Cortex of kidney (tissue), 1 donor: ENCODE measurements at places on chromosomes 1 and 21.

- DNase-seq = no peak
These were observed 961 bp downstream of the RBM15 start for GRCh38 chr1:110340207-110340468.

- DNase-seq = no peak
These were observed 120.7 kb downstream of the MAP3K21 start for GRCh38 chr1:233448109-233448689.

DNA sequence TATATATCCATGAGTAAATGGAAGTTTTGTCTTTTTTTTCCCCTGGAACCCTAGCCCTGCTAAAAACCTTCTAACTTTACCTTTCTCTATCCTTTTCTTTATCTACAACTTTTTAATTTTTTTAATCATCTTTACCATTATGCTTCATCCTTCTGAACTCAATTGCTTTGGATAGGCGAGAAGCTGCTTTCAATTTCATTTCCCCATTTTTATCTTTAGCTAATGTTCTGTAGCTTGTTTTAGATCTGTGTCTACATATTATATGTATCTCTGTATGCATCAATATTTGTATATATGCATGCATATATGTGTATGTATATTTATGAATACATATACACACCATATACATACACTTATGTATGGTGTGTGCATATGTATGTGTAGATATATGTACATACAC, 57.4 kb downstream of the PTPRC start:
- DNase-seq = no peak

DNA sequence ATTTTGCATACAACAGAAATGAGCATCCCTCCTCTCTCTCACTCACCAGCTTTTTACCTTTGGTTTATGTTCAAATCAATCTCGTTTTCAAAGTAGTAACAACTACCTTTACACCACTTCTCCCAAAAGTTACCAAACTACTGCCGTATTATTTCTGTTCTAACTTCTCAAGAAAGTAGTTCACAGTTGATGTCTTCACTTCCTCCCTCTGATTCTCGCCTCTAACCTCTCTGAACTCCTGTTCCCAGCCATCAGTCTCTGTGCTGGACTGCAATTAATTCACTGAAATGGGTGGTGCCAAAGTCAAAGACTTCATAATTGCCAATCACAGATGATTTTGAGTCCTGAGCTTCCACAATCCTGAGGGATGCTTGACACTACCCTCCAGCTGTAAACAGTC, 54.0 kb downstream of the ZNF281 start:
- DNase-seq = no peak

DNA sequence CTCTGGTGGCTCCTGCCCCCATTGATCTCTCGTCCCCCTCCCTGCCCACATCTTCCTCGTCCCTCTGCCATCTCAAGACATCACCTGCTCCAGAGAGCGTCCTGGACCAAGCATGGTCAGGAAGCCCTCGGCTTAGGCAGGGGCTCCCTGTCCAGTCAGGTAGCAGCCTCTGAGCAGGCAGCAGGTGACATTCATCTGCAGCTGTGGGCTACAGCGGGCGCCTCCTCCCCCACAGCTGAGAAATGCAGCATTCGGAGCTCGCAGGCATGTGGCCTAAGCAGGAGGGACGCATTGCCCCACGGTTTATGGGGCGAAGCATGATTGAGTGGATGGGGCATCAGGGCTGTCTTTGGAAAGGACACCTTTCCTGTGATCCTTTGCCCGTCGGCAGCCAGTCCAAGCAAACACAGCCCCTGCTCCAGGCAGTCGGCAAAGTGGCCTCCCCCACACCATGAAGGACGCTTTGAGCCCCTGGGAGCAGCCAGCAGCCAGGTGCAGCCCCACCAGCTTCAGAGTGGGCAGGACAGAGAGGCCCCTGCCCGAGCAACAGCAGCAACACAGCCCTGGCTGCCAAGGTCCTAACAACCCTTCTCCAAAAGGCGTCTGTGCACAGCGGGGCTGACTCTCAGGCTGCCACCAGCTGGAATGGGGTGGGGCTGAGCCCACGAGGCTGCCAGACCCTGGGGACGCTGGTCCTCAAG, 234.1 kb upstream of the VAMP3 start:
- DNase-seq = no peak

DNA sequence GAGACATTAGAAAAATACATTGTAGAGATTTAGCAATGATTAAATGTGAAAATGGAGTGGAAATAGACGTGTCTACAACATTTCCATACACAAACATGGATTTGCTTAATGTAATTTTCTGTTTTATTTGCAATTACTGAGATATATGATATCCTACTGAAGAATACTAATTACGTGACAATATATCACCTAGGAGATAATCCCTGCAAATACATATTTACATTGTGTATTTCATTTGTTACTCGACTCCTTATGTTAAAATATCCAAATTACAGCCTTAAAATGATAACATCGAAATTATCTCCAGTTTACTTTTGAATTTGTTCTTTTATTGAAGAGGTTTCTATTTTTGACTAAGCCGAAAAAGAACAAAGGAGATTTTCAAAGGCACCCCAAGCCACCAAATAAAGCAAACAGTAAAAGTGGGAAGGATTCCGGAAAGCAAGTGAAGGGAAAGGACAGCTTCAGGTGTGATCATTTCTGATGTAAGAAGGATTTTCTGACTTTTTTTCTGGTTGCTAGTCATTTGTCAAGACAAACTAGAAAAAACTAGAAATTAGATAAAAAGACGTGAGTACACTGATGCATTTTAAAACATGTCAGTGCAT, 7.9 kb downstream of the LHX4 start:
- DNase-seq = no peak

GRCh38 chr1:177849130-177849529, 120.7 kb downstream of the SEC16B start:
- DNase-seq = no peak

DNA sequence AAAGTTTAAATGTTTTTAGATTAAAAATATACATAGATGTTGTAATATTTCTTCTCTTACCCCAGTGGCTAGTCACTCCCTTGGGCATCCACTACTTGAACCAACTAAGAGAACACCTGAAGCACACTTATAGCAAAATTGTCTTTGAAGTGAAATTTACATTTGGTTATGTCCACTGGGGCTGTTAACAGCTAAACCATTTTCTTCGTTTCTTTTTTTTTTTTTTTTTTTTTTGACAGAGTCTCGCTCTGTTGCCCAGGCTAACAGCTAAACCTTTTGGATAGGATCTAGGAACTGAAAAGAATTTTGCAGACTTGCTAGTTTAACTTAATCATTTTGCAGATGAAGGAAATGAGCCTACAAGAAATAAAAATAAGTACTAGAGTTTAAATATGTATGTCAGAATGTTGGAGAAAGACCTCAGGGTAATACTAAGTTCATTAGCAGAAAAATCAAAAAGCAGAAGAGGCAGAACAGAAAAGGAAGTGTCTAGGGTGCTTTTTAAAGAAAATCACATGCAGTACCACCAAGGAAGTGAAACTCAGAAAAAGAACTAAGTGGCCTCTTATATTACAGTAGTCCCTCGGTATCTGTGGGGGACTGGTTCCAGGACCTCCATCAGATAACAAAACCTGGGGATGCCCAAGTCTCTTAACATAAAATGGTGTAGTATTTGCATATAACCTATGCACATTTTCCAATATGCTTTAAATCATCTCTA, 11.8 kb downstream of the DRAM2 start:
- no peak for DNase-seq

DNA sequence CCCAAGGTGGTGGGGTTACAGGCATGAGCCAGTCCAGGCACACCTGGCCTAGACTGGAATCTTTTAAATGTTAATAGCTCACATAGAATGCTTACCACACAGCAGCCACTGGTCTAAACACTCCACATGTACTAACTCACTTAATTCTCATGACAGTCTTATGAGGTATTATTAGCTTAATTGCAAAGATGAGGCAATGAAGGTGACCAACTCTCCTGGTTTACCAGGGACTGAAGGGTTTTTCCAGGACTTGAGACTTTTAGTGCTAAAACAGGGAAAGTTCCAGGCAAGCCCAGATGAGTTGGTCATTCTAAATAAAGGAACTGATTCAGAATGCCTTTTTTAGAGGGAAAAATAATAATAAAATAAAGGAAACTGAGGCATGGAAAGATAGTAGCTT, 7.0 kb upstream of the STMN1 start:
- DNase-seq = no peak
